ENCODE measurements at places on chromosomes 4 and X.
A peak's percentile ranks its signal among the peaks of the same experiment; 100 is the strongest.

DNA sequence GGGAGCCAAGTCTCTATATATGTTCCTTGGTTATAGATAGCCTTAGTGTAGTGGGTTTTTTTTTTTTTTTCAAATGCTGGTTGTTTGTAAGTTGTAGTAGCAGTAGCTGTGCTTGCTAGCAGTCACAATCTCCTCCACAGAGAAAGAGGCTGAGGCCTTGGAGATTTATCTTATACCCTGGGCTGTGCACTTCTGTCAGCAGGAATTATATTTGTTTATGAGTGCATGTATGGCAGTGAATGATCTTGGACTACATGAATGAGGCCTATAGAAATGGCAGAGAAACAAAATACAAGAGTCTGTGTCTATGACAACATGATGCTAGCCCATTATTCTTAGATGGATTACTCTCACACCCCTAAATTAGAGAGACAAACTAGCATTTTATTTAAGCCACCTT, 1674.2 kb upstream of the ADGRL3 start:
- no peak for DNase-seq

DNA sequence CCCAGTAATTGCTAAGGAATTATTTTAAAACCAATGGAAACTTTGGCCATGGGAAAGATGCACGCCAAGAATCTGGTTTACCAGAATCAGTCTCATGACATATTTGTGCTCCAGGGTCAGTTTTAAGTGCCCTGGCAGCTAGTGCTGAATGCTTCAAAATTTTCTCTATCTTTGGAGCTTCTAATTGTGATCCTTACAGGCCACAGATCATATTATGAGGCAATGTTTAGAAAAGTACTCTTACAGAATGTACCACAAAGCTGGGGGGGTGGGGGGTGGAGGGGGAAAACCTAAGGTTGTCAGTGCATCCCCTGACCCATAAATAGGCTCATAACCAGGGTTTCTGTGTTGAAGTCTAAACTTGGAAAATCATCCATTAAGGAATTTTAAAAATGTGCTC, 514.5 kb downstream of the INPP4B start:
- DNase-seq: no peak

DNA sequence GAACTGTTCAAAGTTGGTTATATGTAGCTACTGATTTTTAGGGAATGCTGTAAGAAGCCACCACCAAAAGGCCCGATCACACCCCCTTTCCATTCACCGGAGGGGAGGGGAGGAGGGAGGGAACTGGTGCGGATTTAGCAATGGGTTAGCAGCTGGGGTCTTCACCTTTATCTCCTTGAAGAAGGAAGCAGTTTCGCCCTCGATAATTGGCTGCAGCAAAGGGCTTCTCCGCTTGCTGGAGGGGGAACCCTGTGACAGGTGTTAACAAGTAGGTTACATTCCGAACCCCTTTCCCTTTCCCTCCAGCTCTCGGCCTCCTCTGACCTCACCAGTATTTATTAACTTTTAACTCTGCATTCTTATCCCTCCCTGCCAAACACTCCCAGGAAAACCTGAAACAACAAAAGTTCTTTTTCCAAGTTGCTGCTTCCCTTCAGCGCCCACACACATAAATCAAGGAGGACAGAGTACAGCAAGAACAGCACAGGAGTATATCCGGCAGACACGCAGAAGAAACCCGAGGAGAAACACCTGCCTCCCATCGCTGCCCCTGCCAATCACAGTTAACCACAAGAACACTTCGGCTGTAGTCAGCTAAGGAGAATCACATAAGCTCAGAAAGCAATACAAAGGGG, 39.8 kb upstream of the NAP1L5 start:
- no peak for DNase-seq

GRCh38 chr4:15469402-15470127, at the start of gene CC2D2A:
CC2D2A (plus strand) TSS chr4:15469882; CDS start chr4:15475933, 6,051 bp downstream.
- DNase-seq: no peak

GRCh38 chr4:147195386-147195785, 249.7 kb upstream of the TTC29 start:
- DNase-seq: peak; percentile 18

DNA sequence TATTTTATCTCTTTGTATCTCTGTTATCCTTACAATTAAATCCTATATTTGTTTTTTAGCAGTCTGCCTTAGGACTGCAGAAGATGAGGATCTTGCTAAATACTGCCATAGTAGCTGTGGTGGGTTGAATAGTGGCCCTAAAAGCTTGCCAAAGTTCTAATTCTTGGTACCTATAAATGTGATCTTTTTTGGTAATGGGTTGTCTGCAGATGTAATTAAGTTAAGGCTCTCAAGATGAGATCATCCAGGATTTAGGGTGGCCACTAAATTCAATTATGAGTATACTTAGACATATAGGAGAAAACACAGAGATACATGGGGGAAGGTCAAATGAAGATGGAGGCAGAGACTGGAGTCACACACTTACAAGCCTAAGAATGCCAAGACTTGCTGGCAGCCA, 1753.7 kb downstream of the RPA4 start:
- DNase-seq: no peak

DNA sequence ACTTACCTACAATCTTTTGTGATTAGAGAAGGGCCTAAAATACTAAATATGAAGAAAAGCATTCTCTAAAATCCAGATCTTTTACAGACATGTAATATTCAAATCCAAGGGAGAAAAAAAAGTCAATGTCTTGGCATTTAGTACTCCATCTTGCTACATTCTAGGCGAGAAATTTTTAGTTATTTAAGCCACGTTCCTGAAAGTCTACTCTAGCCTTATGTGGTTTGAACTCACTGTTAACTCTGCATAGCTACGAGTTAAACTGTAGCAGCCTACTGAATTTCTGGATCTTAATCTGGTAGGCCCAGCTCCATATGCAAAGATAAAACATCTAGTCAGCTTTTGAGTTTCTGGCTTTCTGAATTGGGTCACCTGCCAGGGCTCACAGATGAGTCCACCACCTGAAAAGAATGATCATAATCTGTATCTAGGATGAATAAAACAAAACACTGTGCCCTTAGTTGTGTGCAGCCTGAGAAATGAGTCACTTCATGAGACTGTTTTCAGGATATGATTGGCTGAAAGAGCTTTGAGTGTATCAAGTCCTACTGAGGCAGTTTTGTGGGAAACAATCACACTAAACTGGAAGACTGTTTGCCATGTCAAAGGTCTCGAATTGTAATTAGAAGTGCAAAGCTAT, 3.2 kb upstream of the NEK1 start:
- no peak for DNase-seq

DNA sequence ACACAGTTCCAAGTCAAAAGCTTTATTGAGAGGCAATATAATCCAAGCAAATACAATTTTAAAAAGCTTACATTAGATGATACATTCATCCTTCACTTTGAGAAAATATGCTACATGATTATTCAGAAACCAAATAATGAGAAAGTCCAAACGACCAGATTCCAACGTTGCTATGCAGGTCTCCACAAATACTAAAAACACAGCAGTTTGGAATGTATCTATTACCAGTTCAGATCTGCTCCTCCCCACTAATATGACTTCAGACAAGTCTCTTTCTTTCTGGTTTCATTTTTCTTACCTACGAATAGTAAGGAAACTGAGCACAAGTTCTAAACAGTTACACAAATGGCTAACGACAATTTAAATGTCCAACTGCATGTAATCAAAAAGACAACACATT, 9.5 kb downstream of the NAF1 start:
- no peak for DNase-seq

DNA sequence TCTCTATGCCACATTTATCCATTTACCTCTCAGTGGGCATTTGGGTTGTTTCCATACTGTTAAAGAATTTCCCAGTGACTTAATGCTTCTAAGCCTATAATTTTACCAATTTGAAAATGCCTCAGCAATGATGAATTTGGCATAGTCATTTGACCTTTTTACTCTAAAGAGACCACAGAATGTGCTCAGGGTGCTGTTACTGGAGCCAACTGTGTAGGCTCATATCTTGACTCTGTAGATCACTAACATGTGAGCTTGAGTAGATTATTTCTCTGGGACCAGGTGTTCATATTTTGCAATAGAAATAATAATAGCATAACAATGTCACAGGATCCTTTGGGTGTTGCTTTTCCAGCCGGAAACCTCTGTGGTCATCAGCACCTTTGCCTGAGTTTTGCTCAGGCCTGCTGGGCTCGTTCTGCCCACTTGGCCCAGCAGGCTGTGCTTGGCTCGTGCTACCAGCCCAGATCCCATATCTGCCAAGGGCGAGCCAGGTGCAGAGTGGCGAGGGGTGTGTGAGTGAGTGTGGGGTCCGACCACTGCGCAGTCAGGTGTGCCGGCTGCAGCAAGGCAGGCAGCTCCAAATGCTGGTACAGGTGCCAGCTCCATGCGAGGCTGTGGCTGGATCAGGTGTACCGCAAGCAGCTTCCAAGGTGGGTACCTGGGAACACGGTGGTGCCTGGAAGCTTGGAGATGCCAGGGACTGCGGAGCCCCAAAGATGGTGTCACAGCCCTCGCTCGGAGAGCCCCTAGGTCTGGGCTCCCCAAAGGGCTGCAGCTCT, 70.6 kb upstream of the ANK2 start:
- no peak for DNase-seq

- DNase-seq: no peak
These were observed 90.0 kb upstream of the GRPR start for GRCh38 chrX:16033331-16033730.

DNA sequence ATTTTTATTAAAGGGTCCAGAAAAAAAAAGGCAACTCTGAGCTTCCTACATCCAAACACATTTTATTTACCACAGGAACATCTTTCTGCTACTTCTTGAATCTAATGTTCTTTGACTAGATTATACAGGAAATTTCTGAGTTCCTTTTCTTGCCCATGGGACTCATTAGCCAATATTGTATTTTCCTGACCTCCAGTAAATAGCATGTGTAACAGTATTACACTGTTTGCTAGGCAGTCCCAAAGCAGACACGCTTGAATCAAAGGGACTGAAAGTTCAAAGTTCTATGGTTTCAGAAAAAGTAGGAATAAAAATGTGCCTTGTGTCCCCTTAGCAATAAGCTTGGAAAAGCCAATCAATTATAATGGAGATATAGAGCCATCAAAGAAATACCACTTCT, 57.4 kb downstream of the MOSPD2 start:
- no peak for DNase-seq

- DNase-seq: no peak
These were observed 101.2 kb upstream of the NUDT6 start for GRCh38 chr4:123023647-123024046.

DNA sequence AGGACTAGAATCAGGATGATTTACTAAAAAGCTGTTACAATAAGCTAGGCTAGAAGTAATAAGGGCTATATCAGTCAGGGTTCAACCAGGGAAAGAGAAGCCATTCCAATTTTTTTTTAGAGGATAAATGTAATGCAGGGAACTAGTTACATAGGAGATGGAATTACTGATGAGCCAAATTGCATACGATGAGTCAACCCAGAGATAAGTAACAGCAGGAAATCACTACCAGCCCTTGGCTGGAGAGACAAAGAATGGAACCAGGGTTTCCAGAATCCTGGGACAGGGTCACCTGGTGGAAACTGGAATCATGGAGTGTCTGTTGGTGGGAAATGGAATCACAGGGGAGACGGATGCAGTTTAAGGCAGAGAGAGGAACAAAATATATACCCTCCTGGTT, 13.1 kb upstream of the MAGEA4 start:
- DNase-seq: no peak

- DNase-seq: no peak
These were observed 805.3 kb upstream of the EPHA5 start for GRCh38 chr4:66475596-66475995.

DNA sequence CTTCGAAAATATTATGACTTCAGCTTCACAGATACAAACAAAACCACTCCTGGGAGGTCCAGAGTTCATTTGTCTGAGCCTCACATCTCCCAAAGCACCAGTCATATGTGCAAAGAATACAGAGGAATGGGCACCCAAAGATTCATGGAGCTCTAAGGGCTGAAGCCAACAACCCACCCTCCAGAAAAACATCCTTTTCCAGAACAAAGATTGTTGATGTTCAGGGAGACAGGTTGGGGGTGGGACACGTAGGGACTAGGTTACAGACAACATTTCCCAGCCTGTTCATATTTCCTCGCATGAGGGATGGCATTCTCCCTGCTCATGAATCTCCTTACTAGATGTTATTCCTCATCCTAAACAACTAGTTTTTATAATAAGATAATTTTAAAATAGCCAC, 71.2 kb downstream of the METTL14 start:
- no peak for DNase-seq

GRCh38 chr4:108261026-108261425, 92.3 kb upstream of the LEF1 start:
- no peak for DNase-seq

DNA sequence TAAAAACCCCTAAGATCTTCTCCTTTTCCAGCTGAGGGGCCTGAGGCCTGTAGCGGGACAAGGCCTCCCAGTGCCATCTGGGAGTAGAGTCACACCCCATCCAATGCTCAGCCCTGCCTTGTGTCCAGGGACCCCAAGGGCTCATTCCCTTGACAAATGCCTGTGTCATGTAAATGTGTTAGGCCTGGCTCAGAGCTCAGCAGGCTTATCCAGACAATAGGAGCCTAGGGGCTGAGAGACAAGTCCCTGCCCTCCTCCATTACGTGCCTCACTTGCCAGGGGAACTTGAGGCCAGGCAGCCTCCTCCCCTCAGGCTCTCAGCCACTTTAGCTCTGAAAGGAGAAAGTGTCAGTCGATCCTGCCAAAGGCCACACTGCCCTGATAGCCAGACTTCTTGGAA, 166.8 kb upstream of the MAMLD1 start:
- no peak for DNase-seq

DNA sequence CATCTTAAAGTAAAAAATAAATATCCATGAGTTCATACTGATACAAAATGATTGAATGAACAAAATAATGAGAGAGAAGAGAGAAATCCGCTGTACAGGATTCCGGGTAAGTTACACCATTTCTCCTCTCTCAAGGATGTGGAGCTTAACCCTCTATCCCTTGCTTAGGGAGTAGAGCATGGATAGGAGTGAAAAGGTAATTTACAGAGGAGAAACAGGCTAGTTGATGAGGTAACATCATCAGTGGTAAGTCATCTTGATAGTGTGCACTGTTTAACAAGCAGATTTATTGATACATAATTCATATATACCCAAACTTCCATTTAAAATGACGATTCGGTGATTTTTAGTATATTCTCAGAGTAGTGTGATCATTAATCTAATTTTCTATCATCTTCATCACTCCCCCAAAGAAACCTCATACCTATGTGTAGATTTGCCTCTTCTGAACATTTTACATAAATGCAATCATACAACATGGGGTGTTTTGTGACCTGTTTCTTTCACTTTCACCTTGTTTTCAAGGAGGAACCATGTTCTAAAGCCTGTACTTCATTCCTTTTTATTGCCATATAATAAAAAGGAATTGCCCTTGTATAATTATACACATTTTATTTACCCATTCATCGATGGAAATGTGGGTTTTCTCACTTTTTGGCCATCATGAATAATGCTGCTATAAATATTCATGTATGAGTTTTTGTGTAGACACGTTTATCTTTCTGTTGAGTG, 34.8 kb downstream of the F11 start:
- no peak for DNase-seq

- no peak for DNase-seq
These were observed 41.1 kb downstream of the HPF1 start for GRCh38 chr4:169716677-169717076.
